Non-pigmented ciliary epithelial cell (primary cell): ENCODE measurements at places on chromosomes 3 and 15.
A peak's percentile ranks its signal among the peaks of the same experiment; 100 is the strongest.

DNA sequence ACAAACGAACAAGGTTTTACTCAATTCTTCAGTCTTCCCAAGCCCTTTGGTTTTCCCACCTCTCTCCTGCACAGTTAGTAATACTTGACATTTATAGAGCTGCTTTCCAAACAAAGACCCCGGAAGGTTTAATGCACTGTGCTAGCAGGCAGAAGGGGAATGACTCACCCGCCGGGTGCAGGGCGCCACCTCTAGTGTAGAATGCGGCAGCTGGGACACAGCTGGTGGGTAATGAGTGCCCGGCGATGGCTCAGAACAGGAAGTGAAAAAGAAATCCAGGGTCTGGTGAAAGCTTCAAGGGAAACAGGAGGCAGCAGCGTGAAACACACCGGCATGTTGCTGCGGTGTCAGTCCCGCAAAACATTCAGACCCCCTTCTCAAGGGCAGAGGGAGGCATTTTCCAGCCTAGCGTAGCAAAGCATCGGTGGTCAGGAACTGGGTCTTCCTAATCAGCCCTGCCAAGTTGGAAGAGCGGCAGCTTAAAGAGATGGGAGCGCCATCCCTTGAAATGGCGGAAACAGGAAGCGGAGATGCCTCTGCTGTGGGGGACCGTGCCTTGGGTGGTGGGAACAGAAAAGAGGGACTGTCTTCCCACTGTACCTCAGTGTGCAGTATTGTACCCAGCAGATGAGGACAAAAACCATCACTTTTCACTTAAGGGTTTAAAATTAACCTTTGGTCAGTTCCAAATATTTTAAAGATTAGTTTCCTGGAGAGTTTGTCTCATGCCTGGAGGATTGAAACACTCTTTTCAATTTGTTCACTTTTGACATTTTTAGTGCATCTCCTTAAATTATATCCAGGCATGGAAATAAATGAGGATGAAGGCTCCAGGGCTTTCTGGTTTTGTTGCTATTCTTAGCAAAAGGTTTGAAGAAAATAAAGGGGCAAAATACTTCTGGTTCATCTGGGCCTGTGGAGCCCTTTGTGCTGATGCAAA lies 160.7 kb upstream of the MCTP2 start:
- no peak for DNase-seq

GRCh38 chr3:78670746-78671145 lies 1097.1 kb downstream of the ROBO1 start:
- DNase-seq, result no peak

DNA sequence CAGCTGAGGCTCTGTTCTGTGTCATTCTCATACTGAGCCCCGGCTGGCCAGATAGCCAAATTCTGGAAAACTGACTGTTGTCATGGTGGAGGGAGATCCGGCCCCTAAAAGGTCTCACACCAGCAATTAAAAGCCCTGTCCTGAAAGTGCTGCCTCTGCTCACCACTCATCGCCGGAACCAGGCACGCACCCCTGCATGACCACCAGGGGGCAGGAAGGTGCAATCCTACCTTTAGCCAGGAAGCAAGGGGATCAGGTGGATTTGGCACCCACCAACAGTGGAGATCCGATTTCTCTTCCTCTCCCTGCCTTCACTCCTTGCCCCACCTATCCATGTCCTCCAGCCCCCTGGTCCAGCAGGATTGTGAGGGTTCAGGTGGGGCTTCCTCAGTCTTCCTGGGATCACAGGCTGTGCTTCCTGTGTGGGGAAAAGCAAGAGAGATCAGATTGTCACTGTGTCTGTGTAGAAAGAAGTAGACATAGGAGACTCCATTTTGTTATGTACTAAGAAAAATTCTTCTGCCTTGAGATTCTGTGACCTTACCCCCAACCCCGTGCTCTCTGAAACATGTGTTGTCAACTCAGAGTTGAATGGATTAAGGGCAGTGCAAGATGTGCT lies 16.1 kb upstream of the CACNA2D2 start:
- no peak for DNase-seq

DNA sequence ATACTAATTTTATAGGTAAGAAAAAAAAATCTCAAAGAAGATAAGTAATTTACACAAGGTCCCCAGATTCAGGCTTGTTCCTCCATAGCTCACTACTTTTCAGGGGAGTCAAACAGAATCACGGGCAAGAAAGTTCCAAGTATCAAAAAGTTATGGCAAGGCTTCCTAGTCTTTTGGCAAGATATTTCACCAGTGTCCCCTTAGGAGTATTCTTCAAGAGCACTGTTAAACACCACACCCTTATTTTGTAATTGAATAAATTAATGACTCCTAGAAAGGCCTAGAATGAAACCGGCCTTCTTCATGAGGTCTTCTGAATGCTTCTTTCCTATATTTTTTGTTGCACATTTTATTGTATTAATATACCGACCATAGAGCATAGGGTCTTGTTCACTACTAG lies 109.7 kb downstream of the MYLK start:
- DNase-seq, result no peak

GRCh38 chr15:71104636-71105035 lies 10.6 kb upstream of the THSD4 start:
- no peak for DNase-seq

- DNase-seq, result no peak
Measured at GRCh38 chr3:139308560-139308959, 35.3 kb upstream of the MRPS22 start.

DNA sequence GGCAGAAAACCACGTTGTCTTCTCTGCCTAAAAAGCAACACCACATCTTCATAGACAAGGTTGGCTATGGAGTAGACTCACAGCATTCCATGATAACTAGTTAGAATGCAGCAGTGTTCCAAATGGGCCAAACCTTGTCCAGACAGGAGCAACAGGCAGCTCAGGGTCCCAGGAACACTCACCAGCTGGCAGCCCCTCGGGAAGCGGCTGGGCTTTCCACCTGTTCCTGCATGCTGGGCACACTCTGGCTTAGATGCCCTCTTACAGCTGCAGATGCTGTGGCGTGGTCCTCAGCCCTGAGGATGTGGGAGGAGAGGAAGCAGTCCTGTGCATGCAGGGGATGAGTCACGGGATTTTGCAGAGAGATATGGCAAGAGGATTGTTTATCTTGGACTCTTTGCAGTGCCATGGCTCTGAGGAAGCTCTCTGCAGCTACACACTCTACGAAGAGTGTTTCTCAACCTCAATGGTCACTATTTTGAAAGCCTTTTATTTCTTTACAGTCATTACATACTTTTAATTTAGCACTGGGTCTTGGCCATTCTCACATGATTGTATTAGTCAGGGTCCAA lies 11.3 kb downstream of the NRROS start:
- DNase-seq, result peak; percentile 92

DNA sequence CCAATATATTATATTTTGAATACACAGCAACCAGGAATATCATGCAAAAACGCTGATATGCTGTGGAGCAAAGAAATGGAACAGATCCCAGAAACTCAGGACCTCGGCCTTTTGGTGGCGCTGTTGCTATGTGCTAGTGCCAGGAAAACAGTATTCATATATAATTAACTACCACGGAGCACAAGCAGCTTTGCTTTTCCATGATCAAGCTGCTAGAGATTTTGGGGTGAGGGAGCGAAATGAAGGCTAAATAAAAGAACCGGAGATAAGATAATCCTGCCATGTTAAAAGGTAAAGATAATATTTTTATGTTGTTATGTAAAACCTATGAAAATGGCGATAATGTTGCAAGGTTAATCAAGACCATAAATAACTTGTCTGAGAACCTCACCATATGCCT lies 157.7 kb upstream of the FAM3D start:
- peak; percentile 38 for DNase-seq

DNA sequence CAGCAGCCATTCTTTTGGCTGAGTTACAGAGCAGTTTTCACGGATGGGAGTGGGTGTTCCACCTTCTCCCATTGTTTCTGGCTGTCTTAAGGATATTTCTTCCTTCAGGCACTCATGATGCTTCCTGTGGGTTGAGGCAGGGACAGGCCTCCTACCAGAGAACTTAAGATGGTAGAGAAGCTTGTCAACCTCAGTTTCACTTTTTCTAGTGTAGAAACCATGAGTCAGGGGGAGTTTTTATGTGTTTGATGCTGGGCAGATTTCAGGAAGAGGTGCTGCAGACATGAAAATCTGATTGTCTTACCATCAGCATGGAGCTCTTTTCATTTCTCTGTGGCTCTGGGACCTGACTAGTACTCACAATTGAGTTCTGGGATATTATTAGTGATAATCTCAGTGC lies 48.7 kb upstream of the VEPH1 start:
- DNase-seq, result no peak

DNA sequence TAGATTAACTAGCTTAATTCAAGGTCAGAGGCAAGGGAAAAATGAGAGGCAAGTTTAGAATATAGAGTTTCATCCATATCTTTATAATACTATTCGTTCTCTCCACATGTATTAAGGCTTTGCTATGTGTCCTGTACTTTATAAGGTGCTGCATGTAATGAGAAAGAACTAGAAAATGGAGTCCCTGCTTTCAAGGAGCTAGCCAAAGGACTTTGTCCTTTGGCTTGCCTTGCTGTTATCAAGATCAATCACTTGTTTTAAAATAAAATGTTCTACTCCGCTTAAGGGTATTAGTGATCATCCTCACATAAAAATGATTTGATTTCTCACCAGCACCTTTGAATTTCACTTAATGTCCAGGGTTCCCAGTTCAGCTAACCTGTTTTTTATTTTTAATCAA lies 470.9 kb downstream of the WDR72 start:
- no peak for DNase-seq

DNA sequence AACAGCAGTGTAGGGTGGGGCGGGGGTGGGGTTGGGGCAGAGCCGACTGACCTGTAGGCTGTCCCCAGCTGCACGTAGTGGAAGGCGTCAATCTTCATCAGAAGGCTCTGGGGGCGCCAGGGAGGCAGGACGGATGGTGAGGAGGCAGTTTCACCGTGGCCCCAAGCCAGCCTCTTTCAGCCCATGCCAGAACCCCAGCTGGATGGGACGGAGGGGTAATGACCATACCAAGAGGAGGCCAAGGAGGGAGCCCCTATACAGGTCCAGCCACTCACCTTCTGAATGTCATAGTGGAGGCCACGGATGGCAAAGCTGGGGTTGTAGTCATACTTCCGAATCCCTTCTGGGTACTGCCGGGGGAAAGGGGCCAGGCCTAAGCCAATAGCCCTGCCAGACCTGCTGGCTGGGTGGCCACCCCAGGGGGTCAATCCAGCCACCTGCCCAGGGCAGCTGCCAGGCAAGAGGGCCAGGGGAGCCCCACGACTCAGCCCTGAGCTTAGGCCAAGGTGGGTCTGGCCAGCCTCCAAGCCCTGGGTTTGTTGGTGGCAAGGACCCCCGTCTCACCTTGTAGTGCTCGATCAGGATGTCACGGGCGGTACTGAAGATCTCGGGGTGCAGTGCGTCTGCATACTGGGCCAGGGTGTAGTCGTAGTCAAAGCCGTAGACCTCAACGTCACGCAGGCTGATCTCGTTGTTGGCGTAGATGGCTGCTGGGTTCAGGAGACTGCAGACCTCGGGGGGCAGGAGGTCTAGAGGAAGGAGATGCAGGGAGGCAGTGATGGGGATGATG lies 4.9 kb downstream of the NT5DC2 start:
- DNase-seq, result no peak

DNA sequence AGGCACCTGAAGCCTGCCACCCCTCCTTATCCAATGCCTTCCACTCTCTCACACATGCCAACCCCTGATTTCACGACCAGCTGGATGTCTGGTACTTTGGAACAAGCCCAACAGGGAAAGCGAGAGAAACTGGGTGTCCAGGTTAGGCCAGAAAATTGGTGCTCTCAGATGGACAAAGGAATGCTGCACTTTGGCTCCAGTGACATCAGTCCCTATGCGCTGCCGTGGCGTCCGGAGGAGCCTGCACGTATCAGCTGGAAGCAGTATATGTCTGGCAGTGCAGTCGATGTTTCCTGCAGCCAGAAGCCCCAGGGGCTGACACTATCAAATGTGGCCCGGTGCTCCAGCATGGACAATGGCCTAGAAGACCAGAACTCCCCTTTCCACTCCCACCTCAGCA lies 45.2 kb downstream of the CDAN1 start:
- DNase-seq, result no peak

- DNase-seq, result no peak
Measured at GRCh38 chr3:50302095-50303012, 1.0 kb downstream of the HYAL1 start.

- no peak for DNase-seq
Measured at GRCh38 chr15:79549196-79549595, 117.1 kb downstream of the MINAR1 start.

GRCh38 chr15:69623392-69624154 lies 171.0 kb downstream of the RPLP1 start:
- DNase-seq, result no peak

GRCh38 chr3:177358091-177358976 lies 161.1 kb upstream of the TBL1XR1 start:
- peak; percentile 76 for DNase-seq

- no peak for DNase-seq
Measured at GRCh38 chr3:36394176-36394575, 13.9 kb downstream of the STAC start.

- no peak for DNase-seq
Measured at GRCh38 chr3:194352667-194353246, 1.6 kb upstream of the CPN2 start.

GRCh38 chr15:85365980-85366379 lies 14.4 kb upstream of the AKAP13 start:
- DNase-seq, result no peak

GRCh38 chr3:94175677-94176076 lies 112.8 kb downstream of the NSUN3 start:
- DNase-seq, result no peak

- DNase-seq, result no peak
Measured at GRCh38 chr15:30062881-30063280, 19.9 kb upstream of the GOLGA8J start.

GRCh38 chr15:68683551-68683950 lies 104.8 kb downstream of the CORO2B start:
- no peak for DNase-seq

DNA sequence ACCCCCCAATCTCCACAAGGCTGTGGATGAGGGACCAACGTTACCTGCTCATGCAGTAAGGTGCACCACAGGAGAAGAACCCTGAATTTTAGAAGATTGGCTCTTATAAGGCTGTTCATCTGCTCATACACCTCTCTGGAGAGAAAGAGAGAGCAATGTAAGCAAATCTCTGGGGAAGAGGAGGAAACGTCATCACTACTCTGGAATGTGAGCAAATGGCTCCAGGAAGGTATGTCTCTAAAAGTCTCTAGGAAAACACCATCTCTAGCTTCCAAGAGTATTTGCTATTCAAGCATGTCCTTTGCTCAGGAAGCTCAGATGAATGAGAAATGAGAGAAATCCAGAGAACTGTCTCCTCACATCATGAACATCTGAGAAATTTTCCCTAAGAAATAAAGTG lies 235.4 kb downstream of the TBL1XR1 start:
- DNase-seq, result no peak

- no peak for DNase-seq
Measured at GRCh38 chr3:22288756-22289155, 537.7 kb upstream of the ZNF385D start.
